ENCODE measurements at places on chromosomes 7 and 10.

- no peak for DNase-seq
Observed at GRCh38 chr7:16839646-16840045, 34.8 kb upstream of the AGR2 start.

GRCh38 chr10:110485541-110485940 lies 12.2 kb upstream of the DUSP5 start:
- DNase-seq = no peak

DNA sequence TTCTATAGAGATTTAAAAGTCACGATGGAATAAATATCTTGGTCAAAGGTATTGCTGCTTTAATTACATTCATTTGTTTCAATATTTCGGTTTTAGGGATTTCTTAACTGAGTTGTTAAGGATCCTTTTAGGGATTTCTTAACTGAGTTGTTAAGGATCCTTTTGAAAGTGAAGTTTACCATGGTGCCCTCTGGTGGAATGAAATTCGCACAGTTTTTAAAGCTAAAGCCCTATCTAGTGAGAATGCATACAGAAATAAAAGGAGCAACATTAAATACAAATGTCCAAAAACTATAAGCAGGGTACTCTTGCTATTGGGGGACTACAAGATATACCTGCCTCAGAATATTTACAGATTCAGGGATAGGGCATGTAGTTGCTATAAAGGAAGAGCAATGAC lies 193.7 kb downstream of the RNLS start:
- DNase-seq = peak; percentile 83

DNA sequence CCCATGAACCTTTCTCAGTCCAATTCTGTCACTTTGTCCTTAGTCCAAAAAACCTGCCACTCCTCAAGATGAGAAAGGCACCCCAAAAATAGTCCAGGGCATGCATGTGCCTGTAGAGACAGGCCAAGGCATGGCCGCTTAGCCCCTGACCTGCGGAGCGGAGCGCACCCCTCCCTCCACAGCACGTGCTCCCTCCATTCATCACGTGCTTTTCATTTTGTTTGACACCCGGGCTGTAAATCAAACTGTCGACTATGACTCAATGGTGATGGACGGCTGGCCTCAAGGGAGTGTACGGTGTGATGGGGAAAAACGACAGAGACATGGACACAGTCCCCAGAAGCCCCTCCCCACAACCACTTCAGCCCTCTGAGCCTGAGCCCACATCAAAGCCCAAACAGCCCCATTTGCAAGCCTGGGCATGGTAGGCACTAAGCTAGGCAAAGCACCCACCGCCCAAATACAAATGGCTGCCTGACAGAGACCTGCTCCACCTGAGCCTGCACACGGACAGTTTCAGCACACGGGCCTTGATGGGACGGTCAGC lies 90.6 kb downstream of the ZRANB1 start:
- no peak for DNase-seq

GRCh38 chr7:27189295-27189996 lies 4.4 kb upstream of the HOXA11 start:
- DNase-seq = no peak

- DNase-seq = no peak
Observed at GRCh38 chr10:22335173-22335933, 9.9 kb upstream of the SPAG6 start.
